ENCODE measurements at places on chromosomes 16 and 17.

DNA sequence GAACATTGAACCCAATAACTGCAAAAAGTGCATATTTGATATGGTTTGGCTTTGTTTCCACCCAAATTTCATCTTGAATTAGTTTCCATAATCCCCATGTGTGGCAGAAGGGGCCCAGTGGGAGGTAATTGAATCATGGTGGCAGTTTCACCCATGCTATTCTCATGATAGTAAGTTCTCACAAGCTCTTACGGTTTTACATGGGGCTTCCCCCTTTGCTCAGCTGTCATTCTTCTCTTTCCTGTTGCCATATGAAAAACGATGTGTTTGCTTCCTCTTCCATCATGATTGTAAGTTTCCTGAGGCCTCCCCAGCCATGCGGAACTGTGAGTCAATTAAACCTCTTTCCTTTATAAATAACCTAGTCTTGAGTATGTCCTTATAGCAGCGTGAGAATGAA lies 127.6 kb downstream of the CHD9NB start:
- DNase-seq = no peak

- DNase-seq = no peak
Measured at GRCh38 chr17:77455111-77455890, 314.5 kb downstream of the SEC14L1 start.

GRCh38 chr17:784143-784542 lies 2.0 kb downstream of the MRM3 start:
- DNase-seq = no peak

DNA sequence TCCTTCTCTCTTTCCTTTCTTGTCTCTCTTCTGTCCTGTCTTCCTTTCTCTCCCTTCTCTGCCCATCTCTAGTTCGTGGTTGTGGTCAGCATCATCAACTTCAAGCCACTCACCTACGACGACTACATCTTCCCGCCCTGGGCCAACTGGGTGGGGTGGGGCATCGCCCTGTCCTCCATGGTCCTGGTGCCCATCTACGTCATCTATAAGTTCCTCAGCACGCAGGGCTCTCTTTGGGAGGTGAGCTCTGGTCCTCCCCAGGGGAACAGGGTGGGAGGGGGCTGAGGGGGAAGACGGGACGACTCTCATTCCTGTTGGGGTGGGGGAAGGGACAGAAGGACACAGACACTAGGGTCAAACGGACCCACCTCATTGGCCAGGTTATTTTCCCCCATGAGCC lies 44.3 kb downstream of the SLC6A2 start:
- no peak for DNase-seq

- no peak for DNase-seq
Measured at GRCh38 chr16:967077-967541, 3.7 kb downstream of the LMF1 start.

GRCh38 chr17:37735165-37735564 lies 9.7 kb downstream of the HNF1B start:
- DNase-seq = no peak

DNA sequence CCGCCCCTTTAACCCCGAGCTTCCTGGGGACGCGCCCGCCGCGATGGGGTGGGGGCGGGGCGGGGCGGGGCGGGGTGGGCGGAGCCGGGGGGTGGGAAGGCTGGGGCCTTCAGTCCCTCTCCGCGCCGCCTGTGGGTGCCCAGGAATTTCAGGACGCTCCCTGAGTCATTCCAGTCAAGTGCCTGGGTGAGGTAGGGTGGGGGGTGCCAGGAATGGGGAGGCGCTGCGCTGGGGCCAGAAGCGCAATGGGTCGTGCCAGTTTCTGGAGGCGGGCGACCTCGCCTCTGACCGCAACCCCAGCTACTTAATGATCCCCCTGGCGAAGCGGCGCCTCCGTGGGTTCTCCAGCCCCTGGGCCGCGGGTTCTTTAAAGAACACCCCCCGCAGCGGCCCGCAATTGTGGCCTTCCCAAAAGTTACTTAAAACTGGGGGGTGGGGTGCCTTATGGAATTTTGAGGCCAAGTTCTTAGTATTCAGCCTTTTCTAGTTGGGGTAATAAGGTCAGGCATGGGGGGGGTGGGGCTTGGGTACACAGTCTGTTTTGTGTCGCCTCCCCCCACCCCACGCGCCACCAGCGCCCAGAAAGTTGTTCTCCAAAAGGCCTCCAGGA lies 826 bp upstream of the GSE1 start:
- DNase-seq = peak; percentile 62

GRCh38 chr16:86452451-86452850 lies 57.9 kb upstream of the FOXF1 start:
- no peak for DNase-seq

DNA sequence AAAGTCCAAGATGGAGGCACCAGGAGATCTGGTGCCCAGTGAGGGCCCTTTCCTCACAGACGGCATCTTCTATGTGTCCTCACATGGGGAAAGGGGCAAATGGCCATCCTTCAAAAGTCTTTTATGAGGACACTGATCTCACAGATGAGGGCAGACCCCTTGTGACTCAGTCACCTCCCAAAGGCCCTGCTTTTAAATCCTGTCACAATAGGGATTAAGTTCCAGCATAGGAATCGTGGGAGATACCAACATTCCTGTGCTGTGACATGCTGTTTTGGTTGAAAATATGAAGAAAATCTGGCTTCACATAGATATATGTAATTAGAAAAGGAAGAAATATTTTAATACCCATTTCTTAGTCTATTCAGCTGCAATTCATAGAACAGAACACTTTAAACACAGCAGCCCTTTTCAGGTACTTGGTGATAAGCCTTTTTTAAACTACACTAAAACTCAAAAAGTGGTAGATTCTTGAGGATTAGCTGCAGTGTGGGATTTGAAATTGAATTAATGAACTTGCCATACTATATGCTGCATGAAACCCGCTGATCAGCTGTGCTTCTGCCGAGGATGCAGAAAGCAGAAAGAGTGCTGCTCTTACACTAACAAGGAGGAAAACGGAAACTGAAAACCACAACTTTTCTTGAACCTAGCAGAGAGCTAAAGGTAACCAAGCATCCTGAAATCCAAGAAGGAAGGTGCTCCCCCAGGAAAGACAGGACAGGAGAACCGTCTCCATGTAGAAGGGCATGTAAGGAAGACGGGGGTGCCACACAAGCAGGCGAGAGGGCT lies 32.7 kb downstream of the VPS53 start:
- no peak for DNase-seq

DNA sequence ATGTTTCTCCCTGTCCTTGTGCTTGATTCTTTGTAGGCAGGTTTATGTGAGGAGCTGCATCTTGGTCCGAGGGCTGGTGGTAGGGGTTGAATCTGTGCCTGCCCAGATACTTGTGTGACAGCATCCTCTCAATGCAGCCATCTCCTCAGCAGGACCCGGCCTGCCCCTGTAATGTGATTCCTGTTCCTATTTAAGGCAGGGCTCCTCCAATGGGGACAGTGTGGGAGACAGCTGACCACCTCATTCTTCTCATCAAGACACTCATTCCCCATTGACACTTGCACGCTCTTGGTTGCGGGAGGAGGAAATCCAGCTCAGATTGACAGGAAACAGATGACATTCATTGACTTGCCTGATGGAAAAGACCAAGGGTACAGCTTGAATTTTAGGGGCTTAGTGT lies 384.5 kb downstream of the CPPED1 start:
- DNase-seq = no peak

DNA sequence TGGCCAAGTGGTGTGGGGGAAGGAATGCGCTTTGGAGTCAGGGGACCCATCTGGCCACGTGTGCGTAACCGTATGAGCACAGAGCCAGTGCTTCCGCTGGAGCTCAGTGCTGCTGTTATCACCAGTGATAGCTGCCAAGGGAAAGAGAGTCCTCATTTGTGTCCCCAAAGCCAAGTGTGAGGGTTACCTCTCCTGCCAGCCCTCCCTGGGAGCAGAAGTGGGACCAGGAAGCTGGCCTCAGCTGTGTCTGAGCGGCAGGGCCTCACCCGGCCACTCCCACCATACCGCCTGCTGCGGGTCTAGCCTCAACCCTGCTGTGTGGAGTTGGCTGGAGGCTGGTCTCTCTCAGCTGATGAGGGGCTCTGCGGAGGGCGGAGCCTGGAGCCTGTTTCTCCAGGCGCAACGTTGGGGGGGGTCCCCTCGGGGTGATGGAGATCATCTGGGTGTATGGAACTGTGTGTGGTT lies 44.5 kb downstream of the MEAK7 start:
- no peak for DNase-seq

DNA sequence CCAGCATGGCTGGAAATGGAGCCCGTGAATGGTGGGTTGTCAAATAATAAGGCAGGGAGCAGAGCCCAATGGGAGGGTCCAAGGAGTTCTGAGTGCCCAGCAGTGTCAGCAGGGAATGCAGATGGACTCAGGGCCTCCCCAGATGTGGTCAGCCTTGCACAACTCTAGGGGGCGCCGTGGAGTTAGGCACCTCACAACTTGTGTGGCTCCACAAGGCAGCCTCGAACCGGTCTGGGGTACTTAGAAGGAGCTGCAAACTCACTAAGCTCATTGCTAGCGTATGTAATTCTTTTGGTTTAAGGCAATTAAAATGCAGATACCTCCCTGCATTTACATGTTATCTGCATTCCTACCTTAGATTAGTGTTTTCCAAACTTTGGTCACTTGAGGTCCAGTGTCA lies 18.1 kb downstream of the IRF8 start:
- no peak for DNase-seq

DNA sequence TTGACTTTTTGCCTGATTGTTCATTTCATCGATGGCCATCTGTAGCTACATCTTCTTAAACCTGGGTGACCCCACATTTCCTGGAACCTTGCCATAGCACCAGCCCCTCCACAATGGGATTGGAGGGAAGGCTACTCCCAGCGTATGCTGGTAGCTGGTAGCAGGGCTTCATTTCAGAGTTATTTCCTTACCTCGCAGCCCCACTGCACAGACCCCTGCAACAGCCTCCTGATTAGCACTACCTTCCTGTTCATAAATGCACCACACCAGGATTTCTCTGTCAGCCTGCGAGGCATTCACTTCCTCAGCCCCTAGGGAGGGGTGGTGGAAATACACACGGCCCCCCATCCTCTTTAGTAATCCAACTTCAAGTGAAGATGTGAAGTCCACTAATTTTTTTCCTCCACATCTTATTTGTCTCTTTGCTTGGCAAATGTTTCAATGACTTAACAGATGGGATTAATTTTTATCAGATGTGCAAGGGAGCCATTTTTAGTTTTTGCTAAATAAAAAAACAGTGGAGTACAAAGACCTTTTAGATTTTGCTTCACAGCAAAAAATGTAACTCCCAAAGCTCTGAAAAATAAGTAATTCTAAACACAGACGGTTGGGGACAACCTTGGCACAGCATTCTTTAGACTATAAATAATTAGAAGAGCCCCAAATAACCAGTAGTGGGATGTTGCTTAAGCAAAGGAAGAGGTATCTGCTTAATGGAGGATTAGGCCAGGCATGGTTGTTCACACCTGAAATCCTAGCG lies 76.6 kb downstream of the CLEC16A start:
- DNase-seq = no peak

GRCh38 chr17:39946551-39947330 lies 16.1 kb upstream of the GSDMA start:
- DNase-seq = no peak

DNA sequence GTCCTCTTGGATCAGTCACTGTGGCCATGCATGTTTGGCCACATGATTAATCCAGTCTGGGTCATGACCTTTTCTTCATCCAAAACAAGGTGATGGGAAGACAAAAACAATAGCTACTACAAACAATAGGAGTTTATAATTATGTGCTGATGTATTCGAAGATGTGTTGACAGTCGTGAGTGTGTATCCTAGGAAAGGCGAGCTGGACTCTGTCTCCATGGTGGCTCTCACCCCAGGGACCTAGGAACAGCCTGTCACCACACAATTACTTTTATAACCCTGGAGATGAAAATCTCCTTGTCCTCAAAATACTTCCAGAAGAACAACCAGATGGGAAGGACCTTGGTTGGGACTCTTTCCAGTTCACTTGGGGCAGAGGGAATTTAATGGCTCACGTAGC lies 9.8 kb upstream of the PLK1 start:
- no peak for DNase-seq

GRCh38 chr17:73640691-73641090 lies 3.6 kb downstream of the SDK2 start:
- DNase-seq = no peak

GRCh38 chr17:49387498-49388289 lies 25.6 kb upstream of the ZNF652 start:
- DNase-seq = no peak

GRCh38 chr16:17541324-17541723 lies 70.6 kb upstream of the XYLT1 start:
- no peak for DNase-seq

DNA sequence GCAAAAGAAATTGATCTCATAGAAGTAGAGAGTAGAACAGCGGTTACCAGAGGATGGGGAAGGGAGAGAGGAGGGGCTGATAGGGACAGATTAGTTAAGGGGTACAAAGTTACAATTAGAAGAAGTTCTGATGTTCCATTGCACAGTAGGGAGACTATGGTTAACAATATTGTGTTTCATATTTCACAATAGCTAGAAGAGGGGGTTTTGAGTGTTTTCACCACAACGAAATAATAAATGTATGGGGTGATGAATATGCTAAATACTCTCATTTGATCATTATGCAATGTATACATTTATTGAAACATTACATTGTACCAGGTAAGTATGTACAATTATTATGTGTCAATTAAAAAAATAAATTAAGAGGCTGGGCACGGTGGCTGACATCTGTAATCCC lies 291.2 kb upstream of the KCNJ16 start:
- no peak for DNase-seq

- DNase-seq = no peak
Measured at GRCh38 chr17:59149841-59150511, 5.0 kb downstream of the SKA2 start.

GRCh38 chr17:50583641-50584040 lies 23.1 kb downstream of the CACNA1G start:
- no peak for DNase-seq

GRCh38 chr17:6100146-6100545 lies 30.0 kb downstream of the WSCD1 start:
- DNase-seq = no peak

DNA sequence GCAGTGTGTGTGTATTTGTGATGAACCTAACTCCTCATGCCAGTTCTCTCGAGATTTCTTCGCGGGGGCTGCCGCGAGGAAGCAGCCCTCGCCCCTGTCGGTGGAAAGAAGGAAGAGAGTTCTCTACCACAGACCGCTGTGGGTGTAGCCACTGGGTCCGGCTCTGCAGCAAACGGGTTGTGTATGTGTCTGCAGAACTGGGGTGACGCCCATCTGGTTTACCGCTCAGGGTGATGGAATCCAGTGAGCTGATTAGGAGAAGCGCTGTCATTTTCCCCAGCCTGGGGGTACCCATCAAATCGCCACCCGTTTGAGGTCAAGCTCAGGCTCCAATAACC lies 7.7 kb downstream of the CORO6 start:
- DNase-seq = no peak

- no peak for DNase-seq
Measured at GRCh38 chr17:62705156-62705777, 77.8 kb downstream of the MRC2 start.
